ENCODE measurements at places on chromosomes 16 and 17. TPM values are rescaled to one million over a fixed set of nuclear protein-coding genes. Genes with fewer than 3 reads are reported as not detected.

The ETV4 gene
- 43.6 TPM for polyA plus RNA-seq

DNA sequence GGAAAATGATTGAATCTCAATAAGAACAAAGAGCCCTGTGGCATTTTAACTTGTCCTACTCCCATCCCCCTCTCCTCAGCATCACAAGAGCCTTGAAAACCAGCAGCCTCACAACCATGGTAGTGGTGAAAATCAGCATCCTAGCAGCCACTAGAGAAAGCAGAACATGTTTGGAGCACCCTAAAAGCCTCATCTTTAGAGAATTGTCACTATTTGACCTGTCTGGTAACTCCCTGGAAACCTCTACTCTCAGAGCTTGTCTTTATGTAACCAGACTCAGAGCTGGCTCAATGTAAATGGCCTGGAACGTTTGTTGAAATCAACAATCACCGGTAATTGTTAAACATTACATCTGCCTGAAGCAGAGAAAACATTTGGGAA lies 70.8 kb downstream of the MMD start:
- DNase-seq, result no peak

The MYH11 gene
- 11.1 TPM for polyA plus RNA-seq

The BCL6B gene
- 21.8 TPM for polyA plus RNA-seq

The KRT14 gene
- not detected for polyA plus RNA-seq

DNA sequence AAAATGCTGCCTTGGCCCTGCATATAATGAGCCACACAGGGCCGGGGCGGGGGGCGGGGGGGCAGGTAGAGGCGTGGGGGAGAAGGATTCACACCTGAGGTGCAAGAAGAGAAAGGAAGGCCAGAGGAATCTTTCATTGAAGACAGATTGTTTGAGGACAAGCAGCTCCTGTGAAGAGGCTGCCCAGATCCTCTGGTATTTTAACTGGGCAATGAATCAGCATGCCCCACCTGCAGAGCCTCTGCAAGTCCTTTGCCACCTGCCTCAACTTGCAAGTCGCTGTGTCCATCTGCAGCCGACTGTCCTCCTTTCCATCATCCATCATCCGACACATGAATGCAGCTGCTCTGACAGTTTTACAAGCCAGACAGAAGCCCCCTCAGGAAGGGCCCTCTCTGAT lies 1.2 kb upstream of the SOST start:
- DNase-seq, result no peak

DNA sequence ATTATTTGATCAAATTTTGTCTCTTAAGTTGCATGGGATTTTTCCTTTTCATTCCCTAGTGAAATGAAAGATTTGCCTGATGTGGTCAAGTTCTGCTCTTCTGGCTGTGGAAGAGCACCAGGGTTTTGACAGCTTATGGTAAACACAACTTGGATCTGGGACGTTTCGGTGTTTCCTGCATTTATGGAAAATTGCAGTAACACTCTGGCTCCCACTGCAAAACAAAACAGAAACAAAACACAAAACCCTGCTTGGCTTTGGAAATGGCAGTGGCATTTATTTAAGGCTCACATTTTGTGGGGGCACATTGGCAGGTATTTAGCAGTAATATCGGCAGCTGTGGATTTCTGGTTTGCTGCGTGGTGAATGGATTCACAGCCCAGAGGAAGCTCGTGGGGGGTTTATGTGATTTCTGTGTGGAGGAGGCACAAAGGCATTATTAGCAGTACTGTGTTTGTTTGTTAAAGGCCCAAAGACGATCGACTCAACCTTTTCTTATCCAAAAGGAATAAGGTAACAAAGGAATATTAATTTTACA lies 377.8 kb downstream of the SNX29 start:
- no peak for DNase-seq

DNA sequence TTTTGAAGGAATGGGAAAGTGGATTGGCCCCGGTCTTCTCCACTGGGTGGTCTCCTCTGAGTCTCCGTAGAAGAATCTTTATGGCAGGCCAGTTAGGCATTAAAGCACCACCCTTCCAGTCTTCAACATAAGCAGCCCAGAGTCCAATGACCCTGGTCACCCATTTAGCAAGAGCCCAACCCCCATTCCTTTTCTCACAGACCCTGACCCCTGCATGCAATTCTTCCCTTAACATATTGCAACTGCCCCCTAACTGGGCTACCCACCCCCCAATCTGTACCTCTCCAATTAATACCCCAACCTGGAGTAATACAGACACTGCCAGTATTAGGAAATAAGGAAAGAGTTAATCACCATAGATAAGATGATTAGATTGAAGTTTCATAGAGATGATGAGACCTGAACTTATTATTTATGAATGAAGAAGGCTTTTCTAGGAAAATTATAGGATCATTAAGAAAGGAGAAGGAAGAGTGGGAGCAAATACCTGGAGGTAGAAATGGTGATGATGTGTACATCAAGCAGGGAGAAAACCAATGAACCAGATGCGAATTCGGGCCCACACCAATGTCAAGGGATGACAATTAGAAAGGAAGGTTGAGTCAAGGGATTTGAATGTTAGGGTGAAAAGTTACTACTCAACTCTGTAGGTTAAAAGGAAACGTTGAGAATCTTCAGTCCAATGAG lies 2.4 kb downstream of the CCL2 start:
- DNase-seq, result no peak

The UNC45B gene
- 0.08 TPM for polyA plus RNA-seq

DNA sequence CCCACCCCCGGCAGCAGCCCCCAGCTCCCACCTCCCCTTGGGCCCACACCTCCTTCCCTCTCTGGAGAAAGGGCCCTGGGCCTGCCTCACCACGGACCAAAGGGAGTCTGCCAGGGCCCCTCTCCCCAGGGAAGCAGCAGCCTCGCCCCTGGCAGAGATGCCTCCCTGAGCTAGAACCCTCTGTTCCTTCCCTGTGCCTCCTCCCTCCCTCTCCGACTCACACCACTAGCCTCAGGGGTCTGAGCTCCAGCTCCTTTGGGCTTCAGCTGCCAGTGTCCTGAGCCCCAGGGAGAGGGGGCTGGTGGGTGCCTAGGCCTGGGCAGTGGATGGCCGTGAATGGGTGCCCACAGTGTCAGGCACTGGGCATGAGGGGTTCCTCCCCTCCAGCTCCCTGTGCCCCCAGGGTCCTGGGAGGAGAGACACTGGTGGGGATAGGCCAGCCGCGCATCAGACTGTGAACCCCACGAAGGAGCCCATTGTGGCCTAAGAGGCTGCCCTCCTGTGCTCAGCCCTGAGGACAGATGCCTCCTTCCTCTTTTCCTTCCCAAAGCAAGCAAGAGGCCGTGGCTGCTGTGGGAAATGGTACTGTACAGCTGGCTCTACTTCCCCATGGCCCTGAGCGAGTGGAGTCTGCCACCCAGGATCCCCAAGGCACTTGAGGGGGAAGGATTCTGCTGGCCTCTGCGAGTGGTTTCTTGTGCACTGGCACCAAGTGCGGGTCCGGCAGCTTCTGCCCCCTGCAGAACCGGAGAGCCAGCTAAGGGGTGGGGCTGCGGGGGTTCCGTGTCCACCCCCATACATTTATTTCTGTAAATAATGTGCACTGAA lies 20.7 kb downstream of the MMP15 start:
- DNase-seq, result no peak

DNA sequence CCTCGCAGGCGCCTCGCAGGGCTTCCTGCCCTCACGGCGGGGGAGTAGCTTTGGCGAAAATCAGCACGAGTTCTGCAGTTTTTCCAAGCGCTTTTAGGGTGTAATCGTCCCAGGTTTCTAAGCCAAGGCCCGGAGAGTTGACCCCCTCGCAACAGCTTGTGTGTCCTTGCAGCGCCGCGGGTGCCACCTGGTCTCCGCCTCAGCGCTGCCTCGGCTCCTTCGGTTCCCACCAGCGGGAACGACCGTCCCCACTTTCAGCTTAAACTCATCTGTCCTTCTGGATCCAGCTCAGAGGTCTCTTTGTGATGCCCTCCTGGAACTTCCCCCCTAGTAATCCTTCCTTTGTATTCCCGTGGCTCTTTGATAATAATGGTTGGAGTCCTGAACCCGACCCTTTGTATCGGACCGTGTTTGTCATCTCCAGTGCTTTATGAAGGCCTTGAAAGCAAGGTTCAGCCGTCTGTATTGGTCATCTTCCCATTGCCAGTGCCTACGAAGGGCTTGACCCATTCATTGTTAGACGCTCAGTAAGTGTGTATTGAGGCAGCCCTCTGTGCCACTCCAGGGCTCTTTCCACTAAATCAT lies 858 bp upstream of the SMARCE1 start:
- DNase-seq, result no peak

The CD300H gene
- not detected for polyA plus RNA-seq

DNA sequence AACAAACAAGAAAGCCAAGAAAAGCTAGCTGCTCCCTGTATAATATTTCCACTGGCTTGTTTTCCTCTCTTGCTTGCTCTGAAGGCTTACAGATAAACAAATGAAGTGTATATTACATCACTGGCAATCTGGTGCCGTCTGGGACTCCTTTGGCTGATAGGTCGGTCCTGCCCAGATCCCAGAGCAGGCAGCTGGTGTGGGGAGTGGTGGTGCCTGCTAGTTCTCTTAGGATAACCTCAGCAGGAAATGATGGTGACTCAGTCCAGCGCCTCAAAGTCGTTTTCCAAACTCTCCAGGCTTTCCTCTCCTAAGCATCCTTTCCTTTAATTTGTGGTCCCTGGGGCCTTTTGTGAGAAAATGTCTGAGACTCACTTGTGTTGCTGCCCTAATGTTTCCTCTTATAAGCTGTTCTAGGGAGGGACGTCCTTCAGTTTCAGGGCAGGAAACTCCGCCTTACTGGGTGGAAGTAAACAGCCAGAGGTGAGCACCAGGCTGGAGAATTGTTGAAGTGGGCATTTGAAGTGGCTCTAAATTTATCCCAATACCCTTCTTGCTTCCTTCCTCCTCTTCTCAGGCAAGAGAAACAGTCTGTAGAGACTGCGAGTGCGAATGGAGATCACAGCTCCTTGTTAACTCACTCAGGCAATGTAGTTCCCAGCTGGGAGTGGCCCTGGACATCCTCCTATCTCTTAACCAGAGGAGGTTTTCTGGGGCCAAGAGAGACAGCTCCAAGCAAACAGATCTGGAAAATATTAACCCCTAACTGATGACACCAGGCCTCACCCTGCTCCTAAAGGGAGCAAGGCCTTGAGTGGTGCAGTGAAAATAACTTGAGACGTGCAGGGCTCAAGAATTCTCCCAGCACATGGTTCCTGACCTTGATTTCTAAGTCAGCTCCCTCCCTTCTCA lies 34.9 kb downstream of the CD300LF start:
- DNase-seq, result no peak

Measured in left kidney (tissue), 8 donors.